ENCODE measurements at places on chromosomes 12 and 14.

- no peak for DNase-seq
These were observed 14.8 kb upstream of the SH2B3 start for GRCh38 chr12:111390910-111391309.

DNA sequence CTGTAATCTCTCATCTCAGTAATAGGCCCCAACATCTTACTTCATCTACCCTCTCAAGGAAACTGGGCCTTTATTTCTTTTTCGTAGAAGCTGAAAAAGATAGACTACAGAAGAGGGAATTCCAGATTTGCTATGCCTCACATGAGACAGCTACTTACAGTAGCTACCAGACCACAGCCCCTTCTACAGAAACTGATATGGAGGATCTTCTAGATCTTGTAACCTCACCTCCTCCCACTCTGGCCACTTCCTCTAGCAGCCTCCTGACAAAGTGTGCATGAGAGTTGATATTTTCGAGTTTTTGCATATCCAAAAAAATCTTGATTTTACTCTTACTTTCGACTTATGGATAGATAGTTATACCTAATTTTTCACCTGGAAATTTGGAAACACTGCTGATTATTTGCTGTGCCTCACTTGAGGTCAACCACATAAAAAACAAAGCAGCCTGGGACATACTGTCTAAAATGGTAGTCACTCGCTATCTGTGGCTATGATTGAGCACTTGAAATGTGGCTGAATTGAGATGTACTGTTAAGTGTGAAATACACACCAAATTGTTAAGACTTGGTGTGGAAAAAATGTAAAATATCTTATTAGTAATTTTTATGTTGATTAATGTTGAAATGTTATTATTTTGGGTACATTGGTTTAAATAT, 86.3 kb upstream of the NID2 start:
- DNase-seq = no peak

GRCh38 chr12:84415946-84416345, 496.7 kb downstream of the SLC6A15 start:
- no peak for DNase-seq

DNA sequence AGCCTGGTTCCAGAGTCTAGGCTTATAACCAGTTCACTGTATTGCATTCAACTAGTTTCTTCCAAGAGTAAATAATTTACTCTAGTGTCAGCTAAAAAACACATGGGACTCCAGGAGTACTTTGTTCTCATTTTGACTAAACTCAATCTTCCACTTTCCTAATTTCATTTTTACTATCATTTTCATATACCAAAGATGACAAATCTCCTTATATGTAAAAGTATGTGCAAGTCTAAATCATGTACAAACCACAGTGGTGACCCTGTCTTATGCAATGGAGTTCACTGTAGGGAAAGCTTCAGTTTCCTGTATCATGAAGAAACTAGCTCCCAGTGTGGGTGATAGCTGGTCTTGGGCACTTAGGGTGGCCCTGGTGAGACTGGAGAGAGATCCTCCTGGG, 151.6 kb downstream of the HELB start:
- no peak for DNase-seq

- DNase-seq = peak; percentile 65
These were observed 6.0 kb upstream of the GPR84 start for GRCh38 chr12:54370171-54370730.

DNA sequence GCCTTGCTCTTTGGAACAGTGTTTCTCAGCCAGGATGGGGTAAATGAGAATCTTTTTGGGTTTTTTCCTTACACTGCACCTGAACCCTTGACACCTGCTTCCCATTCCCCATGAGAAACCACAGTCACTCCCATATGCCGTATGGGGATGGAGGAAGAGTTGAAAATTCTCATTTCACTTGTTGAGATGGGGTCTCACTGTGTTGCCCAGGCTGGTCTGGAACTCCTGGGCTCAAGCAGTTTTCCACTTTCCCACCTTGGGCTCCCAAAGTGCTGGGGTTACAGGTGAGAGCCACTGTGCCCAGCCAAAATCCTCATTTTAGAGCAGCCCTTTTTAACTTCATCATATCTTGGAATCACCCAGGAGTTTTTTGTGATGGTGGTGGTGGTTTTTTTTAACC, 3.7 kb downstream of the MVK start:
- no peak for DNase-seq

DNA sequence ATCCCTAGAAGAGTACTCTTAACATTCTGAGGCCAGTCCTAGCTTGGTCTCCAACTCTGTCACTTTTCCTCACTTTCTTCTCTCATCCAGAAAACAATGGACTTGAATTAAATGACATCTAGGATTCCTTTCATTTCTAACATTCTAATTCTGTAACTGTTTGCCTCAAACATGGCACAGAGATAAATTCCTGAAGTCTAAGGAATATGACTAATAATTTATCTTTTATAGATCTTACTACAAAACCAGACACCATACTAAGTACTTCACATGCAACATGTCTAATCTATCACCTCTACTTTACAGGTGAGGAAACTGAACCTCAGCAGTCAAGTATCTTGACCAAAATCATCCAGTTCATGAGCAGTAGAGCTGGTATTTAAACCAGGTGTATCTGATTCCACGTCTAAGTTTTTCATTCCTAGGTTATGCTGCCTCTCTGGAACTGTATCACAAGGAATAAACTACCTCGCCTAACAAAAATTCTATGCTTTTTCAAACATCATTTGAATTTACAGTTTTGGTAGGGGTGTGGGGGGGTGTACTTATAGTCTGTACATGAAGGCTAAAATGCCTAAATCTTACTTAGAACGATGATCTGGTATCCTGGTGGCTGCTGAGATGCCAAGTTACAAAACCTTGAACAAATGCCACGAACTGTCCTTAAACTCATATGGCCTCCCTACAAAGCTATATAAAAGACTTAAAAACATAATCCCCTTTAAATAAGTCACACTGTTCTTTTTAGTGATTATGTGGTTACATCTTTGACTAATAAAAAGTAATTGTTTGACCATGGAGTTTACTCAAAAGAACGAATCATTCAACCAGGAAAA, 41.6 kb downstream of the ATXN2 start:
- no peak for DNase-seq

- no peak for DNase-seq
These were observed 5.0 kb upstream of the SLC4A8 start for GRCh38 chr12:51419425-51420193.

DNA sequence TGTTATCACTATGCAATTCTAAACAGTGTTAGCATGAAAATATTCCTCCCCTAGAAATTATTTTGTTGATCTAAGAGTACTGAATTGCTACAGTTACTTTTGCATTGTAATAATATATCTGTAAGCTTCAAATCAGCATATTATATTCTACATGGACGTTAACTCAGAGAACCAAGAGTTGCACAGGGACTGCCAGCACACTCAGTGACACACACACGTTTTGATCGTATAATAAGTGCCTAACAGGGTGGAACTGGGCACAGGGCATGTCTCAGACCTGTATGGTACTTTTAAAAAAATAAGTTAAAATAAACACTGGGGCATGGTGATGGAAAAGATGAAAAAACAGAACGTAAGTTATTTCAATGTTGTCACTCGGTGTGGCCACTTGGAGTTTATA, 451.6 kb downstream of the RGS6 start:
- DNase-seq = no peak

DNA sequence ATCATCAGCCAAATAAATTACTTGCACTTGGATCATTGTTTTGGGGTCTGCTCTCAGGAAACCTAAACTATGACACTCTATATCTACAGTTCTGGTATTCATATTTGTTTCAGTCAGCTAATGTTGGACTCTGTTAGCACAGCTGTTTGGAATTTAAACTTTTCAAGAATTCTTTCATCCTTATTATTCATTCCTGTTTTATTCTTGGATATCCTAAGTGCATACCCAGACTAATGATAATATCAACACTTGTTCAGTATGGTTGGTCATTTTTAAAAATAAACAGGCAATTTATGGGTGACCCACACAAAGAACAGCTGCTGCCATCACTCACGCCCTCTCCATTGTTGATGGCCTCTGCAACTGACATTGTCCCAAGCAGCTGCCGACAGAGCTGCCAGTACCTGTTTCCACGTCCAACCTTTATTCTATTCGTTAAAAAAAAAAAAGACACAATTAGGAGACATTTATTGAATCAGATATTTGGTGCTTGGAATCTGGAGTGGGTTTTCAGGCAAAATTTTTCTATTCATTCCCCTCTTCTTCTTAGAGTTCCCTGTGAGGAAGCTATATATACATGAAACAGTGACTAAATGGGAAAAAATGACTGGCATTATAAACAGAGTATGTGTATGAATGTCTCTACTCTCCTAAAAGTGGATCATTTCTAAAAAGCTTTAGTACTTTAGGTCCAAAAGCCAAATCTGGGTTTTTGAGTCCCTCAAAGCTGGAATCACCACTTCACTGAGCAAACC, 252.1 kb upstream of the NAV3 start:
- no peak for DNase-seq

DNA sequence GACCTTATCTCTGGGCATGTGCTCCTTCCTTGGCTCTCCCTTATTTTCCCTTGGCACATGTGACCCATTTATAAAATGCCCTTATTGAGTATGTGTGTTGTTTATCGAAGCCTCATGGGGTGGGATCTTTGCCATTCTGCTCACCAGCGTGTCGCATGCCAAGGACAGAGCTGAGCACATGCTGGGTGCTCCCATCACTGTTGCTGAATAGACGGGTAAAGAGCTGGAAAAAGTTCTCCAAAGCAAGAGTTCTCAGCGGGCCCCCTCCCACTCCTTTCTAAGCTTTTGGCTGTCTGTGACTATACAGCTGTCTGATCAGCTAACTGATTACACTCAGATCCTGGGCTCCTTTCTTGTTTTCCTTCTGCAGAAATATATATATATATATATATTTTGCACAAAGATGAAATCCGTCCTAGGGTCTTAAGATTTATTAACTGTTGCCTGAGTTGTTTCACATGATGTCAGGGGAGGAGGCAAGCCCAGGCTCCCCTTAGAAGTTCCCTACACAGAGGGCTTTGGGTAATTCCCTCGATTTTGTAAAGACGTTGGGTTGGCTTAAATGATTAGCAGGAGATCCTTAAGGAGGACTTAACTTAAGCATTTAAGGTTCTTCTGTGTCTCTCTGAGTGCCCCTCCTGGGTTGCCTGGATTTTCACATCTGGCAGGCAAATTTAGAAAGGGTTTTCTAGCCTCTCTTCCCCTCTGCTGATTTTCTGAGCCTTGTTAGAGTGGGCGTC, 71.6 kb downstream of the TMEM132C start:
- no peak for DNase-seq

- DNase-seq = no peak
These were observed 138.0 kb downstream of the ANO6 start for GRCh38 chr12:45353944-45354343.

- peak; percentile 60 for DNase-seq
These were observed 1.2 kb downstream of the MGP start for GRCh38 chr12:14884458-14884878.

- DNase-seq = no peak
These were observed 8.4 kb downstream of the IFI27L1 start for GRCh38 chr14:94089479-94089878.

GRCh38 chr12:84624601-84625000, 288.0 kb downstream of the SLC6A15 start:
- DNase-seq = no peak

GRCh38 chr14:68088451-68088854, 268.9 kb downstream of the RAD51B start:
- no peak for DNase-seq

GRCh38 chr14:105337433-105337832, 22.9 kb downstream of the PACS2 start:
- no peak for DNase-seq

DNA sequence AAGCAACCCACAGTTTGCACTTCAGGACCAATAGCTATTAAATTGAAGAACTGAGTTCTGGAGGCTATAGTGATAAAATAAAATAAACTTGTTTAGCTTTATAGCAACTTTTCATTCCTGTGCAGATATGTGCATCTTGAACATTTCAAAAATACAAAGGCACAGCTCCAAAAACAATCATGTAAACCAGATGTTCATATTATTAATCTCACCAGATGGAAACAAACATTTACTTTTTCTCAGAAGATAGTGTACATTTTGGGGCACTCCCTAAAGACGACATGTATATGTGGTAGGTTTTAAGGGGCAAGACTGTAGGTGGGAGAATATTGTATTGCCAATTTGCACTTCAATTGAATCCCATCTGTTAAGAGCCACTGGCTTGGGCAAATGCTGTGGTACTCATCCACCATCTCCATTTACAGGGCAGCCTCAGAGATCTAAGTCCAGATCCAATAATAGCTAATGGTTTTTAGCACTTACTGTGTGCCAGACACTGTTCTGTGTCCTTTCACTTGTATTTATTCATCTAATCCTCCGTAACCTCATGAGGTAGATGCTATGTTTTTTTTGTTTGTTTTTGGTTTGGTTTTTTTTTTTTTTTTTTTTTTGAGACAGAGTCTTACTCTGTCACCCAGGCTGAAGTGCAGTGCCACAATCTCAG, 49.1 kb downstream of the PTGER2 start:
- no peak for DNase-seq

DNA sequence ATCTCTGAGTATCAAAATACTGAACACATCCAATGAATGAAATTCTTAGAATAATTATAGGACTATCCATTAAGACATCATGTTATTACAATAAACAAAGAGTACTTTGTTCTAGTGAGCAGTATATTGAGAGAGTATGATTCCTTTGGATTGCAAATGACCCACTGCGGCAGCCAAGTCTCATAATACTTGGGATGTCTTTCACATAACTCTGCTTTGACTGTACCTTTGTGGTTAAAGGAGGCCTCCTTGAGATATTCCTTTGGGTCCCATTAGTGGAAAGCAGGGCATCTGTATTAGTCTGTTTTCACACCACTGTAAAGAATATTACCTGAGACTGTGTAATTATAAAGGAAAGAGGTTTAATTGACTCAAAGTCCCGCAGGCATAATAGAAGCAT, 593.8 kb downstream of the TRHDE start:
- DNase-seq = no peak

- DNase-seq = no peak
These were observed 167.5 kb upstream of the RPL10L start for GRCh38 chr14:46819117-46819516.

- DNase-seq = no peak
These were observed 302.8 kb downstream of the GALC start for GRCh38 chr14:87690076-87690613.

DNA sequence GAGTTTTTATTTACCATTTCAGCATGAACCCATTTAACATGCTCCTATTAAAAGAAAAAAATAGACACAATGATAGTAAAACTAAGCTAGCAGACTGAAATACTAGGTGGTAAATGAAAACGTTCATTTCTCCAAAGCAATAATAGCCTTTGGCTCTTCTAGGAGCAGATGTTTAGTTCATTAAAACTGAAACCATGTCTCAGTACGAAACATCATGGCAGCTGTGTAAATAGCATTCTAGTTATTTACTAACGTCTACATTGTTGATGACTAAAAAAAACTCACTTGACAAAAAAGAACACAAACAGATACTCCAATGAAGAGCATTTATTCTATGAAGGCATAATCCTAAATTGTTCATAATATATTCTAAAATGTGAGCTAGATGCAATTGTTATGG, 17.9 kb downstream of the RECQL start:
- DNase-seq = no peak
